Head of caudate nucleus (tissue), 42 donors: ENCODE measurements at places on chromosomes 5 and 9.

DNA sequence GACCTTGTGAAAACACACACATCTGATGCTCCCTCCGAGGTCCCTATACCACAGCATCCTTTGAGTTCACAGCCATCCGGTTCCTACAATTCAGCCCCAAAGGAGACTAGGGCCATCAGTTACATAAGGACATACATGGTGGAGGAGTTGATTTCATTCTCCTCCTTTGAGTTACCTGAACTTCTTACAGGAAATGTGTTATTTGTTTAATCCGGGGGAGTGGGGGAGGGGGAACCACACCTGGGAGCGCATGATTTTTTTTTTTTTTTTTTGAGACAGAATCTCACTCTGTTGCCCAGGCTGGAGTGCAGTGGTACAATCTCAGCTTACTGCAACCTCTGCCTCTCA is 30.7 kb downstream of the SEMA4D start:
- no peak for DNase-seq

- DNase-seq: no peak
These were observed 1050.0 kb upstream of the CDH10 start for GRCh38 chr5:25694801-25695200.

DNA sequence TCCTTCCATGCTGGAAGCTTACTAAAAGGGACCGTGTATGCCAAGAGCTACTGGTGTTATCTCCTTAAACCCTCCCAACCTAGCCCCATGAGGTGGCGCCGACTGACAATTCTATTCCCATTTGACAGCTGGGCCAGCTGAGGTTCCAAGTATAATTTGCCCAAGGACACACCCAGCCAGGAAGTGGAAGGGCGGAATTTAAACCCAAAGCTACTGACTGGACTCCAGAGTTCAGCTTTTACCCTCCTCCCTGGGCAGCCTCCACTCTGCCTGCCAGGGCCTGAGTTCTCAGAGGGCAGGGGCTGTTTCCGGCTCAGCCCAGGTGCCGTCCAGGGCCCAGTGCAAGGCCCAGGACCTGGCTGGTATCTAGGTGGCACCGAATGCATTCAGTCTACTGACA is 71.8 kb downstream of the C9orf50 start:
- DNase-seq: no peak

- DNase-seq: no peak
These were observed 113.8 kb upstream of the ZNF608 start for GRCh38 chr5:124860291-124860655.

DNA sequence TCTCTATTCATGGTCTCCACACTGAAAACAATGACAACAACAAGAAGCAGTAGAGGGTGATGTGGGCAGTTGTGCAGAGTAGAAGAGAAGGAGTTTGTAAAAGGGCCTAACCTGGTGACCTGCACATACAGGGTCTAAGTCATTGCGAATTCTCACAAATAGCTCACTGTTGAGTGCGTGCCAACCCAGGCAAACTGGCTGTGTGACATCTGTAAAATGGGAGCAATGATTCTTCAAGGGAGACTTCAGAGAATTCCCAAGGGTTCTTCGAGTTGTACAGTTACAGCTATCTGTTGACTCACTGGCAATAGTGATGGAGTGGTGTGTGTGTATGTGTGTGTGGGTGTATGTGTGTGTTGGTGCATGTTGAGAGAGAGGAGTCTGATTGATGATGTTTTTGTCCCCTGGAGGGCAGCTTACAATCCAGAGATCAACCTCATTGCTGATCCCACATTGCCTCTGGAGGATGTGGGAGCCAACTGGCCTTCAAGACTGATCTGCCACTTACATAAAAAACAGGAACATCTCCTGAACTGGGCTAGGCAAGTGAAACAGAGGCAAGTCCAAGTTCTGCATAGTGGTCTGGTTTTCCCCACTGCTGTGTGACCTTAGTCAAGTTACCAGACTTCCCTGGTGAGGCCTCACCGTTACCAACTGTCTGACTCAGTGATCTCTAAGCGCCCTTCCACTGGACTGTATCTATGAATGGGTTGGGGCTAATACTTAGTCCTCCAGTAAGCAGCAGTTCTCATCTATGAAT is 3.2 kb downstream of the FAT2 start:
- no peak for DNase-seq

DNA sequence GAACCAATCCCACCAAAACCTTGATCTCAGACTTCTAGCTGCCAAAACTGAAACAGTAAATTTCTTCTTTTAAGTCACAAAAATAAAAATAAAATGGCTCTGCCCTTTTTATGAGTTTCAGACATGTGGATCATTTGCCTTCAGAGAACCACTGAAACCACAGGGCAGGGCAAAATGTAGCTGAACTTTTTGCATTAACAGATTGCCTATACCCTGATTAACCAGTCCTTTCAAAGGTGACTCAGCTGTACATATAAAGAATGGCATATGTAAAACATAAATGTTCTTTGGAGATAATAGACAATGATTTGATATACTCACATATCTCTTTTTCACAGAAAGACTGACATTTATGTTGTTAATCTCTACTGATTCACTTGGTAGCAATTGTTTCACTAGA is 187.1 kb upstream of the GRIN3A start:
- DNase-seq: no peak

GRCh38 chr5:52743970-52744369 is 43.7 kb upstream of the ITGA1 start:
- no peak for DNase-seq

DNA sequence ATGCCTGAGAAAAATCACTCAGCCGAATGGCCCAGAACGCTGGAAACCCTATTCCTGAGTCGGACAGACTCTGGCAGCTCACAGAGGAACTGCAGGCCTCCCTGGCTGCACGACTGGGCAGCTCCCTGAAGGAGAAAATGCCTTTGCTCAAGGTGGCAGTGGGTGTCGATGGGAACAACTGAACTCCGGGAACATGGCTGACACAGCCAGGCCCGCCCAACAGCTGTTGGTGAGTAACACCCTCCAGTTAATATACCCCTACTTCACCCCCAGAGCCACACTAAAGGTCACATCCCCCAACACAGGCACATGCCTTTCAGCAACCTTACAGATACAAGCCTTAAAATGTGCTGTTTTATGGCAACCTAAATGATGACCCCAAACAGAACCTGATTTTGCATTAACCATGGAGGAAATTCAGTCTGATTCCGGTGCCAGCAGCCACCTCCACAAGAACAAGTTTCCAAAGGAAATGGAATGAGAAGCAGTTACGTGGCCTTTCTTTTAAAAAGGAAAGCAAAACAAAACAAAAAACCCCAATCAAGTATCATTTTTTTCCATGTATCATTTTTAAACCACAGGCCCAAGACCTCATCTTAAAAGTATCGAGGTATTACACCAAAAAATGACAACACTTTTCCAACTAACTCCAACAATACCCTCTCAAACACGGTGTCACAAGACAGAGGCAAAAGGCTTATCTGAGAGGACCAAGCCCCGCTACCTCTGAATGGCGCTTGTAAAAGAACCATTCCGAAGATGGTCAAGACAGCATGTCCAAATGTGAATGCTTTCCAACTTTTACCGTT is 3.1 kb downstream of the KLF9 start:
- DNase-seq: peak; percentile 63

GRCh38 chr9:127546125-127546832 is 65.8 kb upstream of the STXBP1 start:
- no peak for DNase-seq

GRCh38 chr5:98639274-98639673 is 134.2 kb upstream of the RGMB start:
- no peak for DNase-seq

DNA sequence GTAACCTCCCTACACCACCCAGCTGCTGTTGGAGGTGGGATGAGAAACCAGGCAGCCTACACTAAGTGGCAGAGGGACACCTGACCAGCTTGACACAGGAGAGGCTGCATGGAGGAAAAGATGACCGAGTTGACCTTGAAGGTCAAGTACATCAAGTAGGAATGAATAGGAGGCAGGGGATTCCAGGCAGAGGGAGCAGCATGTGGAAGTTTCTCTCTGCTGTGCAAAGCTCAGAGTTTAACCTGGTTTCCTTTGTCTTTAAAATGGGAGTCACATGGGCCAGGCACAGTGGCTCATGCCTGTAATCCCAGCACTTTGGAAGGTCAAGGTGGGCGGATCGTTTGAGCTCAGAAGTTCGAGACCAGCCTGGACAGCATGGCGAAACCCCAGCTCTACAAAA is 32.6 kb downstream of the SPRY4 start:
- no peak for DNase-seq

- no peak for DNase-seq
These were observed 2.8 kb downstream of the CCDC152 start for GRCh38 chr5:42759456-42759855.
